ENCODE measurements at places on chromosomes 5 and 9.

- DNase-seq, result no peak
Observed at GRCh38 chr9:123825342-123826060, 104.4 kb downstream of the DENND1A start.

GRCh38 chr5:139712412-139712811 is 64.3 kb downstream of the CXXC5 start:
- no peak for DNase-seq

GRCh38 chr9:70934642-70935041 is 186.8 kb downstream of the TRPM3 start:
- DNase-seq, result no peak

GRCh38 chr5:78483809-78484521 is 123.5 kb downstream of the SCAMP1 start:
- peak; percentile 99 for DNase-seq

DNA sequence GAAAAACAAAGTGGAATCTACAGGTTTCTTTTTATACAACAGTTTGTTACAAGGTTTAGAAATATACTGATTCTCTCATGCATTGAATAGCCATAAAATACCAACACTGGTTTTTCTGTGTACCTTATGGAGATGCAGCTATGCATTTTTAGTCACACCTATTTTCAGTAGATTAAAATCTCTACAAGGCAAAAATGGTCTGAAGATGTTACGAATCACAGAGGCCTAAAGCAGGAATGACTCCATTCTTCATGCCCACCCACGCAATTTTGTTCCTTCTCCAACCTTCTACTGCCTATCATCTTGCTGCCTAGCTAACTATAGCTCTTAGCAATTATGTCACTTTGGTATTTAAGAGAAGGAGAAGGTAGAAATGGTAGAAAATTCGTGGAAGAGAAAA is 9.9 kb downstream of the PLK2 start:
- no peak for DNase-seq

- no peak for DNase-seq
Observed at GRCh38 chr5:17339841-17340240, 122.4 kb downstream of the BASP1 start.

GRCh38 chr5:160547872-160548271 is 126.2 kb downstream of the PTTG1 start:
- no peak for DNase-seq

DNA sequence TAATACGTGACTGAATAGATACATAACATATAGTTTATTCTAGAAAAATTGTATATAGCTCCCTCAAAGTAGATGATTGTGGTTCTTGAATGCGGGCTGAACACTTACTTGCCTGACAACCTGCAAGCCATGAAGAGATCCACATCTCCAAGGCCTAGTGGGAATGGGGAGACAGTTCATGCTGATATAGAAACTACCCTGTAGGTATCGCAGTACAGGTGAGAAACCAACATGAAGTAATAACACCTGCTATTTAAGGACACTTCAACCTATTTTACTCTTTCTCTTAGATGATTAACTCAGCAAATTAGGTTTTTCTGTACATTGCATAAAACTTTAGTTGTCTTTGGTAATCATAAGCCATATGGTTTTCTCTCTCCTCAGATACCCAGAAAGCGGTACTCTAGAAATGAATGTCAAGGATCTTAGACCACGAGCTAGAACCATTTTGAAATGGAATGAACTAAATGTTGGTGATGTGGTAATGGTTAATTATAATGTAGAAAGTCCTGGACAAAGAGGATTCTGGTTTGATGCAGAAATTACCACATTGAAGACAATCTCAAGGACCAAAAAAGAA is 47.3 kb downstream of the UHRF2 start:
- DNase-seq, result no peak

DNA sequence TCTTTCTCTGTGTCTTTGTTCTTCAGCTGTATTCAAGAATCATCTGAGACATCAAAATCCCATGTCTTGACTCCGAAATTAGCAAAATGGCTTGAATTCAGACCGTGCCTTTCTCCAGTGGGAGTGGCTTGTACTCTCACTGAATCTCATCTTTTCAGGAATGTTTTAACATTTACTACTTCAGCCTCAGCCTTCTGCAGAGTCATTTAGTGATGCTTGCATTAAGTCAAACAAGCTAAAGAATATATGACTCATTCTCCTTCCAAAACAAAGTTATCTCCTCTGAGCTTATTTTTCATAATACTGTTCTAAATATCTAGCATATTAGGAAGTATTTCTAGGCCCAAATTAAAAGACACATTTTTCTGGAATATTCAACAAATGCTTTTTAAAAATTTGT is 205.3 kb downstream of the CDH10 start:
- no peak for DNase-seq

GRCh38 chr5:34857161-34857560 is 18.2 kb downstream of the TTC23L start:
- no peak for DNase-seq

- DNase-seq, result no peak
Observed at GRCh38 chr9:26928902-26929495, 18.0 kb downstream of the PLAA start.

DNA sequence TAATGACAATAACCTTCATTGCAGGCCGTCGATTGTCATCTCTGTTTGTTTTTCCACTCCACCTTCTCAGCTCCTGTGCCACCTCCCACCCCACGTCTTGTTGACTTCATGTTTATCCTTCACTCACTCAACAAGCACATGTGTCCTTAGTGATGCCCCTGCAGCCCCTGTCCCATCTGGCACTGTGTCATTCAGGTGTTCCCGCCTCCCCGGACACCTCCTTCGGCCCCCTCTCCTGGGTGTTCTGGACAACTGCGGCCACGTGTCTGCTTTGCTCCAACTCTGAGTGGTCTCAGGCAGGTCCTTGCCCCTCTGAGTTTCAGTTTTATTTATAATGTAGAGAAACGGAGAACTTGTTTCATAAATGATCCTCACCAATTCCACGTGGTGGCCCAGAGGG is 91.0 kb upstream of the COL5A1 start:
- no peak for DNase-seq

GRCh38 chr5:127820910-127821553 is 117.8 kb downstream of the CCDC192 start:
- DNase-seq, result no peak

Measured in SIG-M5 (cell line).